ENCODE measurements at places on chromosomes 5 and 9.

GRCh38 chr9:114621975-114622609 lies 11.0 kb downstream of the TMEM268 start:
- no peak for DNase-seq

DNA sequence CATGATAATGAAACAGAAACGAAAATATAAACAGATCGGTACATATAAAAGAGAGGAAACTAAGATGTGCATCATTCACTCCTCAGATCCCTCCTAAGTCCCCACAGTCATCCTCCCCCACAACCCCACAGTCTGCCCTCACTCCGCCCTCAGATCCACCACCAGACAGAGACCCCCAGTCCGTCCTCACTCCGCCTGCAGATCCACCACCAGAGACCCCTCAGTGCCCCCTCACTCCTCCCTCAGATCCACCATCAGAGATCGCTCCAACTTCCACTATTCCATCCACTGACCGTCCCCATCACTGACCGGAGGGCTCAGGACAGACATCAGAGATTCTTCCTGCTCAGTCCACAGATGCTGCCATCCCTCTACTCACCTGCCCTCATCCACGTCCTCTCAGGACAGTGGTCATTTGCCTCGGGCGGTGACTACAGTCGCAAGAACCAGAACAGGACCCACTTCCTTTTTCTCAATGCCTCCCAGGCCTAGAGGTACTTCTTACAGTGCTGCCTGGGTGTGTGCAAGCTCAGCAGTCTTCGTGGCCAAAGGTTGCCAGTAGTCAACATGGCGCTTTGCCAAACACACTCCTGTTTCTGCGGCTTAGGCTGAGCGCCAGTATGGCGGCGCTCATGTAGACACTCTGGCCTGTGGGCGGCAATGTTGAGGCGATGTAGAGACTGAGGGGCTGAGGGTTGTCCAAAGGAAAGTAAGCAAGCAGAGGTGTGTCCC lies 8.3 kb upstream of the SPATA31C1 start:
- peak; percentile 68 for DNase-seq

- peak; percentile 53 for DNase-seq
Observed at GRCh38 chr5:761854-762710, 22.4 kb downstream of the ZDHHC11B start.

GRCh38 chr5:170846846-170847245 lies 15.0 kb upstream of the RANBP17 start:
- no peak for DNase-seq

DNA sequence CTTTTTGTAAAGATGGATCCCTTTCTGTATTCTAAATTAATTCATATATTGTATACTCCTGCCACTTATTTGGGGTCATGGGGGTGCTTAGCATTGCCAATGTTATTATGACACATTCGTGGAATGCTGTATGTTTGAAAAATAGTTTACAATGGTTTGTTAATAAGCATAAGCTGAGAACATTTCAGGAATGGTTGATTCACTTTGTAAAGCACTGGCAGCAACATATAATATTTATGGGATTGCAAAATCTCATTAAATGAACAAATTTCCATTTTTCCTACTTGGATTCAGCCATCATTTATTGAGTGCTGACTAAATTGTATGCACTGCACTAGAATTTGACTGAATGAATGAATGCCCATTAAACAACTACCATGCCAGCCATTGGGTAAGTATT lies 215.2 kb upstream of the KLF4 start:
- DNase-seq, result no peak

- DNase-seq, result no peak
Observed at GRCh38 chr9:137496601-137497375, 37.7 kb upstream of the NSMF start.

DNA sequence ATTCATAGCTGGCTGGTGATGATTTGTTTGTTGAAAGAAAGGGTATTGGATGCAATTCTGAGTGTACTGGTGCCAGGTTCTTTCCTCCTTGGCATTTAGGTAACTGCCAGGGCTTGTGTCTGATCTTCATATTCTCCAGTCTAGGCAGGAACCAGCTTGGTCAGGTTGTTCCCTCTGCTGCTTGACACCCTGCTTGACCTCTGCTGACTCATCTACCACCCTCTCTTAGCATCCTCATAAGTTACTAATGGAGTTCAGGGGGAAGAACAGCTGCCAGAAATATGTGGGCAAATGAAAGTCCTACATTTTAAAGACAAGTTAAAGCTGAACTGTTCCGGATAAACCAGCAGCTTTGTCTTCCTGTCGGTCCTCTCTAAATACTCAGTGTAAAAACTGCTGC lies 116.1 kb upstream of the TNC start:
- DNase-seq, result no peak

GRCh38 chr5:148135091-148136048 lies 33.0 kb upstream of the SPINK14 start:
- DNase-seq, result no peak

DNA sequence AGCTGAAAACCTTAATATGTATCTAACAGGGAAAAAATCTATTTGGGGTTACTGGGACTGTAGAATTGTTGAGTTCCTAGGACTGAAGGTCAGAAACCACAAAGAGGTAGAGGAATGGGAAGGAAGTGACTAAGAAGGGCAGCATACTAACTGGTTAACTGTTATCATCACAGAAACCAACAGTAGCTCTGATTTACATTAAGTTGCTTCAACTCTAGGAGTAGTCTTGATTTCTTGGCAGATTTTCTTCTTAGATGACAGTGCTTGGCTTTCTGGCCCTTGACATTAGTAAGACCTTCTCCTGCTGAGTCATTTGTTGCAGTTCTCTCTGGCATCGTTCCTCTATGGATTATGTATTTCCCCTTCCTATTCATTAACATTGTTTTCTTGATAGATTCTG lies 116.1 kb upstream of the RASA1 start:
- DNase-seq, result no peak

GRCh38 chr9:12659220-12659619 lies 34.0 kb upstream of the TYRP1 start:
- no peak for DNase-seq

DNA sequence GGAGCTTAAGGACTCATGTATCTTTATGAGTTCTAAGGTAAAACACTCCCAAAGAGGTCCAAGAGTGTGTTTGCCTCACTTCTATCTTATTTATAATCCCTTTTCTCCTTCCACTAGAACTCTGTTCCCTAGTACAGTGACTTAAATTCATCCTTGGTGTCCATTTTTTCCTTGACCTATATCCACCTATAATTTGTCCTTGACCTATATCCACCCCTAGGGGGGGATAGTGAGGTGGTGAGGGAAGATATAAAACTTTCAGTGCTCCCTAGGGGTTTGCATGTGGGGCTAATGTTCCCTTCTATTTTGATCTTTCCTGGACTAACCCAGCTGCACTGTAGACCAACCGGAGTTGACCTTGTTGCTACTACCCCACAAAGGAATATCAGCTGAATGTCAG lies 83.5 kb upstream of the GNAQ start:
- DNase-seq, result no peak

DNA sequence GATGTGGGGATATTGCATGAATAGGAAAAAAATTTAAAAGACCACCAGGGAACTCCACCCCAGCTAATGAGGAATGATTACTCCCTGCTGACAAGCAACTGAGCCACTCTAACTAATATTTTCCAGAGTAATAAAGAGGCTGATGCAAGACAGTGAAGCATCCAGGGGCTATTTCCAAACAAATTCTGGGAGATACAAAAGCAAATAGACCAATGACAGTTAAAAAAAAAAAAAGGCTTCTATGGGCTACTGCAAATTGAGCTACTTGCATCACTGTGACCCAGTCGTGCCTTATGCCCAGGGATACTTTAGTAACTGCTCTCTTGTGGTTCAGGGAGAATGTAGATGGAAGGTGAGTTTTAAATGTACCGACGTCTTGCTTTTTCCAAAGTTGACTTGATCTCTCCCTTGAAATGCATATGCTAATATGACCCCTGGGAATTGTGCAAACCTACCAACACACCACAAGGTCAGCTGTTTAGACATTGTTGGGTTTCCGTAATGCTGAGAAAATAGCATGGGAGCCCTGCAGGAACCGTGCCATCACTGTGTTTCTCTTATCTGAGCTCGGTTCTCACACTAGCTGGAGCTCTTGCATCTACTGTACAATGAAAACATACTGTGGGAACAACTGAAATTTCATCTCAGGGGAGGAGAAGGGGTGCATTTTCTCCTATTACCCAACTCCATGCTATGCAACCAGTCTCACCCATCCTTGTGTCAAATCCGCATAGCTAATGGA lies 250.6 kb upstream of the MAP3K1 start:
- no peak for DNase-seq

DNA sequence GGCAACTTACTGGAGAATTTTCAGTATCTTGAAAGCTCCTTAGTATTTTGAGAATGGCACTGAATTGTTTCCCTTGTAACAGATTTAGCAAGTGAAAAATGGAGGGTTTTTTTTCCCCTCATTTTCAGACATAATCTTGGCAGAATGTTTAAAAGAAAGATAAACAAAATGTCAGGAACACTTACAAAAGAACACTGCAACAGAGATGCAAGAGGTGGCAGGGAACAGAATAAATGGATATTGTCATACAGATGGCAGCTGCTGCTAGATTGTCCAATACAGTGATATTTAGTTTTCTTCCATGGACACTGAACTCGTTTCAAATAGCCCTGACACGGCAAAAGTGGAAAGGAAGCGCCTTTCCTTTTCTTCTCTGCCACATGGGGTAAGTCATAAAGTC lies 76.9 kb upstream of the ZNF608 start:
- no peak for DNase-seq

- no peak for DNase-seq
Observed at GRCh38 chr5:4873652-4874051, 266.5 kb upstream of the ADAMTS16 start.

DNA sequence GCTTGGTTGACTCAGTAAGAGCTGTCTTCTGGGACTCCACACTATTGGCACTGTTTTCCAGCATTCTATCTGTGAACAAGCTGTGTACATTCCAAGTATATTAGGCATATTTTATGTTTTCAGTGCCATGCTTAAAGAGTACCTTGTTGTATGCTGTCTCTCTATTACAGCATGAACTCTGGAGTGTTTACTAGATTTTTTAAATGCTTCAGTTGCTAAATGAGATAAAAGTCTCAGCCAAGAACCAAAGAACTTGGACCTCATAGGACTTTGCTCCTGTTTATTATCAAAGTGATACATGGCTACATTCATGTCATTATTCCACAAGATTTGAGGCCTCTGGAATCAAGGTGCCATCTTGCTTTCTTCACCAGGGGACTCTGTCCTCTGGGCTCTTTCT lies 167.2 kb downstream of the C9orf152 start:
- no peak for DNase-seq

- DNase-seq, result no peak
Observed at GRCh38 chr5:51242456-51242855, 140.8 kb upstream of the ISL1 start.

- DNase-seq, result no peak
Observed at GRCh38 chr9:32940740-32941139, 60.7 kb downstream of the APTX start.

DNA sequence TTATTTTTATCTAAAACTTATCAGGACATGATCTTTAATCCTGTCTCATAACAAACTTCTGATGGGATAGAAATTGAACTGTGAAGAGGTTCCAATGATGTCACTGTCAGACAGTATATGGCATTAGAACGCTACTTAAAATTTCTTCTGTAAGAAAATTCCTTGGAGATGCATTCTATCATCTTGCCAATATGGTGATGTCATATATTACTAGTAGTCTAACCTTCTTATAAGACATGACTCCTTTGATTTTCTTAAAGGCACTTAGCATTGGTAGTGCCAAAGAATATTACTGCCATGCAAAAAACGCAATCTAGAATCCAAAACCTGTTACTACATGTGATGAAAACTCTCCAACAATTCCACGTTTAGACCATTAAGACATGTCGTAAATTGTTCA lies 131.1 kb downstream of the SLC25A46 start:
- DNase-seq, result no peak

DNA sequence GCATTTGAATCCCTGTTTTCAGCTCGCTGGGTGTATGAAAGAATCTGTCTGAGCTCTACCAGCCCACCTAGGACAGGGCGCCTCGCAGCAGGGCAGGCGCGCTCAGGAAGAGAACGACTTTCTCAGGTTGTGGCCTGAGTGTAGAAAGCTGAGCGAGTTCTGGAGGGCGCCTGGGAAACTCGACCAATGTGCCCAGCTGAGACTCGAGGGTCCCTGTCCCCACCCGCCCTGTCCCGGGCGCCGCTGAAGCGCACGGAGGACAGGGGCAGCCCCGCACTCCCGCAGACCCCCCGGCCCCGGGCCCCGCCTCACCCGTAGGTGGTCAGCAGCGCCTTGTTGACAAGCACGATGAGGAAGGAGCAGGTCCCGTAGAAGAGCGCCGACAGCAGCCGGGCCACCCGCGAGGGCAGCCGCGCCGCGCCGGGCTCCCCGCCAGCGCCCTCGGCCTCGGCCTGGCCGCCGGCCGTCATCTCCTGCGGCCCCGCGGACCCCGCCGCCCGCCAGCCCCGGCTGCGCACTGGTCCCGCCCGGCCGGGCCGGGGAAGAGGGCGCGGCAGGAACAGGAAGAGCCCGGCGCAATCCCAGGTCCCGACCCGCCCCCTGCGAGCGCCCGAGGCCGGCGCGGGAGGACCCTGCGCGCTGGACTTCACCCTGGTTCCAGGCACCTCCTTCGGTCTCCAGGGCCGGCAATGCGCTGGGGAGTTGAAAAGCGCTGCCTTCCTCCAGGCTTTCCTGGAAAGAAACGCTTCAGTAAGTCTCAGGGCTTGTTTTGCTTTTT lies at the start of gene SLC35D2:
SLC35D2 (minus strand) TSS at position 547 of the 778 bp plus-strand sequence; CDS start at position 470, 77 bp downstream.
- no peak for DNase-seq

DNA sequence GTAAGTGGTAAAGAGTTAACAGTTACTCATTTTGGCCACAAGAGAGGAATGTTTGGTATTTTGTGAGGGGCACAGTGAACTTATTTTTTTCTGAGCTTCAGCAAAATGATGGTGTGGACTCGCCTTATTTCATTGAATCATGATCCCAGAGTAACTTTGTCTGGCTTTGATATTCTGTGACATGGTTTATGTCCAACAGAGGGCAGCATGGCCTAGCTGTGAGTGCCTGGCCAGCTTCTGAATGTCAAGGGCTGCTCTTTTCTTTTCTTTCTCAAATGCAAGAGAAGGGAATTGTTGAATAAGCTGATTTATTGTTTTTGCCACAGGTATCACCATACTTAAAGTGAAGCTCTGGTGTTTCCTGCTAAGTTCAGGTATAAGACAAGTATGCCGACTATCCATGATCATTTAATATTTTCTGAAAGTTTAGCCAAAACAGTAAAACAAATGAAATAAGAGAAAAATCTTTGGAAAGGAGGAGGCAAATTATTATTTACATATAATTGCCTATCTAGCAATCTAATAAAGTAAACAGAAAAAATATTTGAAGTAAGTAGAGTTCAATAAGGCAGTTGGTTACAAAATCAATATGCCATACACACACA lies 31.7 kb downstream of the MRPL22 start:
- no peak for DNase-seq

GRCh38 chr5:153489611-153490010 lies 859 bp upstream of the GRIA1 start:
- no peak for DNase-seq

GRCh38 chr5:166505544-166505943 lies 1785.9 kb upstream of the WWC1 start:
- DNase-seq, result peak; percentile 79

- DNase-seq, result no peak
Observed at GRCh38 chr9:98303633-98304125, 48.2 kb upstream of the TBC1D2 start.
